ENCODE measurements at places on chromosomes 3 and 15. TPM values are rescaled to one million over a fixed set of nuclear protein-coding genes. Genes with fewer than 3 reads are reported as not detected.

Gene SAMD7
- not detected for total RNA-seq

GRCh38 chr15:69909719-69910444, 187.8 kb downstream of the TLE3 start:
- no peak for DNase-seq

- DNase-seq: peak; percentile 50
Measured at GRCh38 chr3:183579967-183580900, 24.7 kb upstream of the KLHL6 start.

DNA sequence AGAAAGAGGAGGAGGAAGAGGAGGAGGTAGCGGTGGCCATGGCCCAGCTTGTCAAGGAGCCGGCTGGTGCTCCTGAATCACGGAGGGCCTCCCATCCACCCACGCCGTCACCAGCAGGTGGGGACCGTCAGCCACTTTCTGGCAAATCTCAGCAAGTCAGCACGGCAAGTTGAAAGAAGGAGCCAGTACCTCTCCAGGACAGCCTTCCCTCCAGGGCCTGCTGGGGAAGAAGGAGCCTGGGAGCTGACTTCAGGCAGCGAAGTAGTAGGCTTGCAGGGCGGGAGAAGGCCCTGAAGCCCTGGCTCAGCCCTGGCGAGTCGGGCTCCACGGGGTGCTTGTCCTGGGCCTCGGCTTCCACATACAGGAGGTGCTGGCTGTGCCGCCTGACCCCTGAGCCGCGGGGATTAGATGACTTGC, 99.2 kb upstream of the TRPM1 start:
- peak; percentile 74 for DNase-seq

- no peak for DNase-seq
Measured at GRCh38 chr15:74837482-74838136, 5.3 kb downstream of the ULK3 start.

GRCh38 chr15:40769274-40770146, at the start of gene C15orf62:
Gene C15orf62 (plus strand): TSS chr15:40769980. CDS start chr15:40770496, 516 bp downstream.
- no peak for DNase-seq

DNA sequence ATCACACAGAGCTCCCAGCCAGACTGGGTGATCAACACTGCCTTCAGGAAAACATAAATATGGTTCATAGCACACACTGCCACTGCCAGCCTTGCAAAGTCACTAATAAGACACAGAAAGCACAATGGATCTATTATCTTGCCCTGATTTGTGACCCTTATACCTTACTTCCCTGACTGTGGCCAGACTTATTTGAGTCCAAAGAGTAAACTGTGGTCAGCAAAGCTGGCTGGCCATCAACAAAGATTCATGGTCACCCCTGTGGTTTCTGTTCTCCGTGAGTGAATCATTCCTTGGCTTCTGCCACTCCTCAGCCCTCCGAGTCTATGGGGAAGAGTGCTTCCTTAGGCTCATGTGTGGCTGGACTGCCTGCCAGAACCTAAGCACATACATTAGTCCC, 437.7 kb downstream of the RAP2B start:
- DNase-seq: peak; percentile 21

DNA sequence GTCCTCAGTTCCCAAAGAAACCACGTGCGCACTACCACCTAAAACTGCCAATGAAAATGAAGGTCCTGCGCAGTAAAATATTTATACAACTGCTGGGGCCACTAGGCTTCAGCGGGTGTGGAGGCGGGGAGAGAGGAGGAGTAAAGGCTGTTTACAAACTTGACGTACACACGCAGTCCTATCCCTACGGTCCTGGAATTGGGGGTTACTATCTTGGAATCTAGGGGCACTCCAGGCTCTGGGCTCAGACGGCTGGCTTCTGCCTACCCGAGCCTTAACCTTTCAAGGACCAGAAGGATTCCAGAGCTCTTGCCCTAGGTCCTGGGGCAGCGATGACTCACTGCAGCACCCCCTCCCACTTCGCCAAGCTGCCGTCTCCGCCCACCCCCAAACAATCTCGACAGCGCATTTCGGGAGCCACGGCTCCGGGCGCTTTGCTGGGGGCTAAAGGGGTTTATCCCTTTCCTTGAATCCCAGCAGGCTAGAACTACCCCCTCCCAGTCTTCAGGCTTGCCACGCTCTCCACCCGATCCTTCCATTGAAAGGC, 3.0 kb downstream of the ADAMTS9 start:
- DNase-seq: peak; percentile 48

Gene SCAMP2
- total RNA-seq: 55.4 TPM

DNA sequence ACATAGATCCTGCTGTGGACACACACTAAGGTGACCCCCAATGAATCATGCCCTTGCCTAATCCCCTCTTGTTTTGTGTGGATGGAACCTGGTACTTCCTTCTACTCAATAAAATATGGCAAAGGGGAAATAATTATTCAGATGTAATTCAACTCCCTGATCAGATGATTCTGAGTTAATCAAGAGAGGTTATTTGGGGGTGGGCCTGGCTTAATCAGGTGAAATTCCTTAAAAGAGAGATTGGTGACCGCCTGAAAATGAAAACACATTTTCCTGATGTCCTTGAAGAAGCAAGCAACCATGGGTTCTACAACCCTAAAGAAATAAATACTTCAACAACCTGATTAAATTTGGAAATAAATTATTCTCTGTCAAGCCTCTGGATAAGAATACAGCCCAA, 8.3 kb upstream of the SLITRK3 start:
- no peak for DNase-seq

DNA sequence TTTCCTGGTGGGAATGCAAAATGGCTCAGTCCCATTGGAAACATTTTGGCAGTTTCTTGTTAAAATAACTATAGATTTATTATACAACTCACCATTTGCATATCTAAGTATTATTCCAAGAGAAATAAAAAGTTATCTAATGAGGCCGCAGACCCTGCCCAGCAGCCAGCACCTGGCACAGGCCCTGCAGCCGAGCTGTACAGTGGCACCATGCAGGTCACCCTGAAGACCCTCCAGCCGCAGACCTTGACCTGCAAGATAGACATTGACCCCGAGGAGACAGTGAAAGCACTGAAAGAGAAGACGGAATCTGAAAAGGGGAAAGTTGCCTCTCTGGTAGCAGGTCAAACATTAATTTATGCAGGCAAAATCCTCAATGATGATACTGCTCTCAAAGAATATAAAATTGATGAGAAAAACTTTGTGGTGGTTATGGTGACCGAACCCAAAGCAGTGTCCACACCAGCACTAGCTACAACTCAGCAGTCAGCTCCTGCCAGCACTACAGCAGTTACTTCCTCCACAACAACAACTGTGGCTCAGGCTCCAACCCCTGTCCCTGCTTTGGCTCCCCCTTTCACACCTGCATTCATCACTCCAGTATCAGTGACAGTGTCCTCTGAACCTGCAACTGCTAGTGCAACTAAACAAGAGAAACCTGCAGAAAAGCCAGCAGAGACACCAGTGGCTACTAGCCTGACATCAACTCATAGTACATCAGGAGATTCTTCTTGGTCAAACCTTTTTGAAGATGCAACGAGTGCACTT, 113.5 kb upstream of the SATB1 start:
- no peak for DNase-seq

DNA sequence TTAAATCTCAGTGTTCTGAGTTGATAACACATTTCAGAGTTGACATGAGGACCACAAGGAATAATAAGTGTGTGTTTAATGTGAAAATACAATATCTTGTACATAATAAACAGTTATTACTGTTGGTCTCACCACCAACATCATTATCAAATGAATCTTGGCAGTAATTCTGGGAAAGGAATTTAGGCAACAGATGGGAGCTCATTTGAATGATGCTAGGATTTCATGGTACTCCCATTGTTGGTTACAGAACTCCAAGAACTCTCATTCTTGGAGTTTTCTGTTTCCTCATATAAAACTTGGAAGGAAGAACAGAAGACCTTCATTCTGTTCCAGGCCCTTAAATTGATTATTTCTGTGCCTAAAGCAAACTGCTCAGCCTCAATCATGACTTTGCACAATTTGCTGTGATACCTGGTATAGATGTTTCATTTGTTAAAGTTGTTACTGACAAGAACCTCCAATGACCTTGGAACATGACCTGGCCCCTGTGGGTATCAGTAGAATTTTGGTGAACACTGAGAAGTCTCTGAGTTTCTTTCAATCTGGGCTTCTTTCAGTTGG, 385.8 kb downstream of the LPP start:
- no peak for DNase-seq

Gene CRABP1
- total RNA-seq: not detected

Gene AHSG
- total RNA-seq: not detected

- DNase-seq: no peak
Measured at GRCh38 chr3:59289831-59290230, 240.0 kb upstream of the CFAP20DC start.

GRCh38 chr3:169657351-169658124, 6.0 kb downstream of the MECOM start:
- DNase-seq: no peak

- peak; percentile 80 for DNase-seq
Measured at GRCh38 chr15:55588070-55588814, at the start of gene PYGO1. Gene PYGO1 (minus strand): TSS chr15:55588345. CDS start chr15:55587883, 462 bp downstream.

Gene LYZL4
- not detected for total RNA-seq

GRCh38 chr3:170852324-170852723, 17.7 kb downstream of the RPL22L1 start:
- no peak for DNase-seq

Gene C2CD4A
- total RNA-seq: not detected

Gene RETNLB
- not detected for total RNA-seq

Gene WDR93
- total RNA-seq: not detected

Gene MESP2
- not detected for total RNA-seq

GRCh38 chr15:80110920-80111319, 41.9 kb upstream of the FAH start:
- DNase-seq: no peak

DNA sequence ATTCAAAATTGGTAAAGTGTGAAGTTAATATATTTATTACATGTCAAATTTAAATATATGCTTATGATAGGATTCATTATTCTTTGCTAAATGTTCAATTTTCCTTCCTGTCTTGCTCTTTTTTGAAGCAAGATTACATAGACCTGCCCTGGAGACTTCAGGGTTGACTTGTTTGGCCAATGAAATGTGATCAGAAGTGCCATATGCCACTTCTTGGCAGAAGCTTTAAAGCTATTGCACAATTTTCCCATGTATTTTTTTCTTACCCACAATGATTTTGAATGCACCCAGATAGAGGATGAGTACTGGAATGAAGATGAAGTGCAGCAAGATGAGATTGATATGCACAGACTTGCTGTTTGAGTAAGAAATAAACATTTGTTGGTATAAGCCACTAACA, 406.3 kb upstream of the BCHE start:
- DNase-seq: no peak

GRCh38 chr3:30682434-30683155, 76.2 kb downstream of the TGFBR2 start:
- no peak for DNase-seq

DNA sequence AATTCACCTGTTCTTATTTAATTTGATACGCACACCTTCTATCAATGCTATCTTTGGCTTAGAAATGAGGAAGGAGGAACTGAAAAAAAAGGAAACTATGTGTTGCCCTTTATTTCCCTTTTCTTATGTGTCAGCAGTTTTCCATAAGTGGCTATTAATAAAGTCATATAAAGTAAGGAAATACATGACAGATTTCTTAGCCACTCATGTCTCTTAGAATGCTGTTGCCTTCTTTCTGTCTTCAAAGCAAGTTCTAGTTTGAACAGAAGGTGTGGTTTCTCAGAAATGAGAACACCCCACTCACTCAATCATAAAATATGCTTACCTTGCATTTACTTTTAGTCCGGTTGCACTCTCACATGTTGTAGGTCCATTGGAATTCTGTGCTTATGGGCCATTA, 640.5 kb upstream of the GRM7 start:
- DNase-seq: no peak

DNA sequence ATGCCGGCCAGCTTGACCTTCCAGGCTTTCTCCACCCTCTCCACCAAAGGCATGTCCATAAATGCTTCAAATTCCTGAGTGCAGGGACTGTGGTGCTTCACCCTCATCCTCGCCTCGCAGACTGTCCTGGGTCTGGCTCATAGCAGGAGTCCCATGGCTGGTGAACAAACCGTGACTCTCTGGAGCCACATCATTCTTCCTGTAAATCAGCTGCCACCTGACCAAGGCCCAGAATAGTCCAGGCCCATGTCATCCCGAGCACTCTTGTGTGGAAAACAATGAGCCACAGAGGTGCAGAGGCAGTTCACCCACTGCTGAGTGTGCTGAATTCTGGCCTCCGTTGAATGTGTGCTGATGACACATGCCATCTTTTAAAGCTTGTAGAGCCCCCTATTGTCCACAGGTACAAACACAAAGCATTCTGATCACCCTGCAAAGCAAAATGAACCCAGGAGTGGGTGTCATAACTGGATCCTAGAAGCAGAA, 68.6 kb downstream of the ABHD5 start:
- DNase-seq: peak; percentile 38

DNA sequence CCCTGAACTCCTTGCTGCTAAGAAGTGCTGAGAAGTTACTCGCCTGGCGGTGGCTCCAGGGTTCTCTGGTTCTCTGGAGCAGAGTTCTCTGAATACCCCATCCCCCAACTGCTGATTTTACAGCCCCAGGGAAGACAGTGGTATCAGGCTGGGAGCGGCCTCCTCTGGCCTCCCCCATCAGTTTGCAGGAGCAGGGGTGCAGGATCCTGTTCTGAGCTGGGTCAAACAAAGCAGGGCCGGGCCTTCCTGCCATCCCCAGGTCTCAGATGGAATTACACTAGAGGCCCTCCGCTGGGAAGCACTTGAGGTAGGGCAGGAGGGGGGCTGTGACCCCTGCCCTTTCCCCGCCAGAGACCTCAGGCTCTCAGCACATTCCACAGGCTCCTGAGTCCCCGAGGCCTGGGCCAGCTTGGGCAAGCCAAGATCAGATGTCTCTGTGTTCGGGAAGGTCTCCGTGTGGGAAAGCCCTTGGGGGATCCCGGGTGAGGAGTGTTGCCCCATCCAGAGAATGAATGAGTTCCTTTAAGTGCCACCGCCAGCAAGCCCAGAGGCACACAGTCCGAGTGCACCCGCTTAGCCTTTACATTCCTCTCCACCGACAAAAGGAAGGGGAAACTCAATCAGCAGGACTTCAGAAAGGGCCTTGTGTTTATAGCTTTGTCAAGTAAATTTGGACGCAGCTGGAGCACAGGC, 149.9 kb downstream of the LRRK1 start:
- peak; percentile 25 for DNase-seq

Gene ANKUB1
- not detected for total RNA-seq

Gene SOX2
- total RNA-seq: 1.1 TPM

GRCh38 chr3:32781211-32781968, 36.4 kb upstream of the TRIM71 start:
- peak; percentile 77 for DNase-seq

DNA sequence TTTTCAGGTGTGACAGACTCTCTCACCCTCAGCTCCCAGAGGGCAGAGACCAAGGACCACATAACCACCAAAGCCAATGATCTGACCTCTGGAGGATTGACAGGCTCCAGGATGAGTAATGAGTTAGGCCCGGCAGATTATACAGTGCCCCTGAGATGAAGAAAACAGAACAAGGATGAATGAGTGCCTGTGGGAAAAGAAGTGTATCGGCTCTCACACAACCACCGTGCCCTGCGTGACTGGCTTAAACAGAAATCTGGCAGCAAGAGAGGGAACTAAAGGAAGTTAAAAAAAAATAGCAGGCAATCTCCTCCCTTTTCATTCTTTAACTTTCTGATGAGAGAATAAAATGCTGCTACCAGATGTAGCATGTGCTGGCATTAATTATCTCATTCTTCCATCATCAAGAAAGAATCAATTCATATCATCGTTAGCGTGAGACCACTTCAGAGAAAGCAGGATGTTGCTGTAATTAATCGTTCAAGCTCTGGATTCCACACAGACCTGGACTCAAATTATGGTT, 227.5 kb upstream of the COL8A1 start:
- no peak for DNase-seq

GRCh38 chr15:43872416-43873020, 45.7 kb downstream of the WDR76 start:
- DNase-seq: no peak

GRCh38 chr15:85759376-85759775, 35.3 kb downstream of the KLHL25 start:
- peak; percentile 72 for DNase-seq

All from heart left ventricle (tissue), 16 donors.